A549 treated with GW870086 at 1 μM for 4 hours (cell line): ENCODE measurements at places on chromosomes 3 and 15. TPM values are rescaled to one million over a fixed set of nuclear protein-coding genes. Genes with fewer than 3 reads are reported as not detected.

SH3GL3 gene
- 0.15 to 0.64 TPM (median 0.59 TPM) in 5 replicates for total RNA-seq

PAQR9 gene
- 2.8 to 3.5 TPM (median 3.1 TPM) in 5 replicates for total RNA-seq

PAK2 gene
- total RNA-seq = 30.0 to 55.4 TPM (median 41.2 TPM) in 5 replicates

SYNPR gene
- not detected in 5 replicates for total RNA-seq

A4GNT gene
- not detected in 5 replicates for total RNA-seq

PRR20G gene
- total RNA-seq = 0.64 to 1.1 TPM (median 0.80 TPM) in 5 replicates

FGD5 gene
- total RNA-seq = 0.06 to 0.18 TPM in 2 of 5 replicates, not detected in the others

ITIH1 gene
- total RNA-seq = not detected in 5 replicates

LSAMP gene
- total RNA-seq = 0.06 to 0.62 TPM (median 0.20 TPM) in 5 replicates
